ENCODE measurements at places on chromosomes 5 and 9.

DNA sequence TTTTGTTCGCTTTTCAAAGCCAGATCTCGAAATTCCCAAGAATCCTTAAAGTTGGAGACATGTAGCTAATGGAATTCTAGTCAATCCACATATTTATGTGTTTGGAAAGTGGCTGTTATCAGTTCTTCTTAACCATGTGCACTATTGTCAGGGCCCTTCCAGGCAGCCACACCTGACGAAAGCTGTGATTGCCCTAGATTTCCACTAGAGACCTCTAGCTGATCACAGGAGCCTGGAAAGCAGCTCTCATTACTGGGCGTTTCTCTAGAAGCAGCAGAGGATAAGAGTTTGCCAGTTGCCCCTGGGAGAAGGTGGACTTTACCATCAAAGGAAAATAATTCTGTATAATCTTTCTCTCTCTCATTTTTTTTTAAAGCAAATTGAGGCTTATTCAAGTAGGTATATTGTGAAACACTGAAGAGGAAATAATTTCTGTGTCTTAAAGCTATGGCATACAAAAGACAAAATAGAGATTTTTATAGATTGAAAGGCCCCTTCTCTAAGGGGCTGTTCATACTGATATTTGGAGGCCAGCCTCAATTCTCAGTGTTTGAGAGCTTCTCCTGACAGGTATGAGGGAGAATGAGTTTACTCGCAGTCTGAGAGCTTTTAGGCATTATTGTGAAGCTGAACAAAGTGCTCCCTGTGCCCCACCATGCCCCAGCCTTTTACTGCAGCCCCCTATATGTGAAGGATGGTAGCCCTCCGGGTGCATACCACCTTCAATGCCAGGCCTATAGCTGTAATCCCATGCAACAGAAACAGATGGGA lies 405.4 kb upstream of the ACTBL2 start:
- DNase-seq = peak; percentile 11

GRCh38 chr9:124389146-124389939 lies 25.9 kb downstream of the PSMB7 start:
- DNase-seq = no peak

DNA sequence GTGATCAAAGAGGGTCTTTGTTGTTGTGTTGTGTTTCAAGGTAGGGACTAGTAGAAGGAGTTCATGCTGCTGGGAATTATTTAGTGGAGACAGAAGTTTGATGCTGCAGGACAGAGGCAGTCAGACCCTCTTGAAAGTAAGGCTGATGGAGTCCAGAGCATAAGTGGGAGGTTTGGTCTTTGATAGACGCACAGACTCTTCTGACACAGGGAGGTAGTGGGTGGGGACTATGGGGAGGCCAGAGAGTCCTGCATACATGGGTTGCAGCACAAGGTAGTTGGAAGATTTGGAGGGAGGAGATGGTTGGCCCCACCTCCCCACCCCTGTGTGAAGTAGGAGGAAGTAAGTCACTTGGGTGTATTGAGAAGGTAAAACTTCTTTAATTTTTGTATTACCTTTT lies 2.4 kb upstream of the CCDC112 start:
- DNase-seq = peak; percentile 18

GRCh38 chr5:127040796-127041520 lies 10.6 kb upstream of the MARCHF3 start:
- no peak for DNase-seq

DNA sequence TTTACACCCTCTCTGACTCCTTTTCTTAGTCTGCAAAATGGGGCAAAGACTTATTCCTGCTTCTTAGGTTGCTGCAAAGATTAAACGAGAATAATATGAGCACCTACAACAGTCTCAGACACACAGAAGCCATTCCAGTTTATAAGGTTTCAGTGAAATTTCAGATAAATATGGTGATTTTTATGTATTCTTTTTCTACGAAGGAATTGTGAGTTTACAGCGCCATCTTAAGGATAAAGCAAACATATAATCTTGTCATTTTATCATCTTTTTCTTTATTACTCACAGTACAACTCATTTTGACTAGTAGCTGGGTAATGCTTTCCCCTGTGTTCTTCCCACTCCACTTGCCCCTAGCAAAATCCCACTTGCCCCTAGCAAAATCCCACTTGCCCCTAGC lies 29.2 kb upstream of the SMC5 start:
- DNase-seq = peak; percentile 41

- no peak for DNase-seq
Measured at GRCh38 chr9:136187683-136188586, 17.0 kb downstream of the LHX3 start.

- DNase-seq = no peak
Measured at GRCh38 chr9:76092572-76092971, 202.1 kb downstream of the PCSK5 start.

DNA sequence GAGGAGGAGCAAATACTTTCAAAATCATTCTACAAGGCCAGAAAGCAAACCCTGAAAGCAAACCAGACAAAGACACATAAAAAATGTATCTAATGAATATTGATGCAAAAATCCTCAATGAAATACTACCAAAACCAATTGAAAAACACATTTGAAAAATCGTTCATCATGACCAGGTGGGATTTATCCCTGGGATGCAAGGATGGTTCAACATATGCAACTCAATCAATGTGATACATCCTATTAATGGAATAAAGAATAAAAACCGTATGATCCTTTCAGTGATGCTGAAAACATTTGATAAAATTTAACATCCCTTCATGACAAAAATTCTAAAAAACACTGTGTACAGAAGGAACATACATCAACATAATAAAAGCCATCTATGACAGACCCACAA lies 337.6 kb downstream of the NNT start:
- DNase-seq = no peak

- no peak for DNase-seq
Measured at GRCh38 chr5:113169720-113170119, 193.1 kb downstream of the DCP2 start.

DNA sequence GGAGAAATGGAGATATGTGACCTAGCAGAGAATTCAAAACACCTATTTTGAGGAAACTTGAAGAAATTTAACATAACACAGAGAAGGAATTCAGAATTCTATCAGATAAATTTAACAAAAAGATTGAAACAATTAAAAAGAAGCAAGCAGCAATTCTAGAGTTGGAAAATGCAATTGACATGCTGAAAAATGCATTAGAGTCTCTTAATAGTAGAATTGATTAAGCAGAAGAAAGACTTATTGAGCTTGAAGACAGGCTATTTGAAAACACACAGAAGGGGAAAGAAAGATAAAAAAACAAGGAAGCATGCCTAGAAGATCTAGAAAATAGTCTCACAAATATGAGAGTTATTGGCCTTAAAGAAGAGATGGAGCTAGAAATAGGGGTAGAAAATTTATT lies 87.8 kb upstream of the SLC1A1 start:
- DNase-seq = no peak

DNA sequence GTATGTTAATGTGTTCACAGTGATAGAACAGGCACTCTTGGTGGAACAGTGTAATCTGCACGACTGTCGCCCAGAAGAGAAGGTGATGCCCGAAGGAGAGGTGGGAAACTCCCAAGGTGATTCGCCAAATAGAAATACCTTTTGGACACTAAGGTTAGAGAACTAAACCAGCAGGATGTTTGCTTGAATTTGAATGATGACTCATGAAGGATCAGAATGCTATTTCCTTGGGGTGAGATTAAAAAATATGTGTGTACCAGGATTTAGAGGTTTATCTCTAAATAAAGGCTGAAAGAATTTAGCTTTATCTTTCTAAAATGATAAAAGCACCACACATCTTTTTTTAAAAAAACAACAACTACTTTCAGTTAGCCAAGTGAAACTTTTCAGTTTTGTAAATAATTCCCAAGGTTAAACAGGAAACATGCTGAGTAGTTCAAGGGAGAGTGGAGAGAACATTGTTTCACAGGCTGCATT lies 297.4 kb upstream of the TAS2R1 start:
- DNase-seq = no peak

DNA sequence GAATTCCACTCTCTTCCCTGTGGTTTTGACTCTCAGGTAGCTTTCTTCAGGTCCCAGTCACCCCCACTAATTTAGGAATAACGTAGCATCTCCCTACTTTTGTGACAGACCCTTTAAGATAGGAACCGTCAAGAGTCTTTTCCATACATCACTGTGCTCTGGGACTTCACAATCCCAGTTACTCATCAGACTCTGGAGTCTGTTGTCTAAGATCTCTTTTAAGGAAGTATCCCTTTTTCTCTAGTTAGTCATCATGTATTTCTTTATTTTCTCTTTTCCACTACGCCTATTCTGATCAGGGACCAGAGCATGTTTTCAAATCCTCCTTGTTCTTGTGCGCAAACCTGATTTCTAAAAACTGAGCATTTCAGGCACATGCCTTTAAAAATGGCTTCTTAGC lies 143.0 kb downstream of the GOLPH3 start:
- no peak for DNase-seq

- DNase-seq = no peak
Measured at GRCh38 chr9:97772145-97772544, 75.0 kb upstream of the XPA start.

GRCh38 chr9:126606483-126606870 lies 7.3 kb upstream of the LMX1B start:
- no peak for DNase-seq

- DNase-seq = no peak
Measured at GRCh38 chr5:125201446-125202052, 455.1 kb upstream of the ZNF608 start.

DNA sequence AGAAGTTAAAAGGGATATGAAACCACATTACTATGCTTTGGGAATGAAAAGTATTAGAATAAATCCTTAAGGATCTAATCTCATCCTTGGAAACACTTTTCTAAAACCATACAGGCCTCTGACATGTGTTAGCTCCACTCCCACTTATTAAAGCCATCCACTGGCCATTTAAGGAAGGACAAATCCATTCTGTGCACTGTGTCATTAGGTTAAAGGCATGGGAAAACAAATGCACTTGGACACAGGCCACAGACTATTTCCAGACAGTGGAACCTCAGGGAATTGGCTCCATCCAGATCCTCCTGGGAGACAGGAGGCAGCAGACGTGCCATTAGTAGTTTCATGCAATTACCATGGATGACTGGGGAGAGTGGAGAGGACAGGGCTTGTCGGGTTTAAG lies 454.9 kb downstream of the ENC1 start:
- DNase-seq = no peak

DNA sequence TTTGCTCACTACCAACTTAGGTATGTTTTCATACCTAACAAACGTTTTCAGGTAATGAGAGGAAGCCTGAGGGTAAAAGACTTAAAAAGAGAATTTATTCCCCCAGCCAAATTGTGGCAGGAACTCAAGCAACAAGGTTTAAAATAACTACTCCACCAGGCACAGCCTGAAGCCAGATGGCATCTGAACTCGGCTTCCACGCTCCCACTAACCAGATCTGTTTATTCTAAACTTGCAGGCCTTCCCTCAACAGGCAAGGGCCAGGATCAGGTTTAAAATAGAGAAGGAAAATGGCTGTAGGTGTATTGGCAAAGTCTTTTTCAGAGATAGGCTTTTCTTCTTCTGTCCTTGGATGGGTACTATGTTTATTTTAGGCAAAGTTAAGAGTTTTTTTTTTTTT lies 89.4 kb downstream of the OTULIN start:
- DNase-seq = no peak

- no peak for DNase-seq
Measured at GRCh38 chr5:124235576-124235975, 510.9 kb downstream of the ZNF608 start.

GRCh38 chr9:135342206-135343130 lies 137.1 kb upstream of the PPP1R26 start:
- DNase-seq = no peak

GRCh38 chr5:107601076-107601475 lies 69.7 kb downstream of the EFNA5 start:
- DNase-seq = no peak

GRCh38 chr9:134766587-134766986 lies 114.0 kb upstream of the FCN2 start:
- no peak for DNase-seq

GRCh38 chr5:177487975-177488374 lies 9.4 kb downstream of the PDLIM7 start:
- no peak for DNase-seq

- DNase-seq = no peak
Measured at GRCh38 chr5:33268374-33268773, 172.4 kb upstream of the TARS1 start.

DNA sequence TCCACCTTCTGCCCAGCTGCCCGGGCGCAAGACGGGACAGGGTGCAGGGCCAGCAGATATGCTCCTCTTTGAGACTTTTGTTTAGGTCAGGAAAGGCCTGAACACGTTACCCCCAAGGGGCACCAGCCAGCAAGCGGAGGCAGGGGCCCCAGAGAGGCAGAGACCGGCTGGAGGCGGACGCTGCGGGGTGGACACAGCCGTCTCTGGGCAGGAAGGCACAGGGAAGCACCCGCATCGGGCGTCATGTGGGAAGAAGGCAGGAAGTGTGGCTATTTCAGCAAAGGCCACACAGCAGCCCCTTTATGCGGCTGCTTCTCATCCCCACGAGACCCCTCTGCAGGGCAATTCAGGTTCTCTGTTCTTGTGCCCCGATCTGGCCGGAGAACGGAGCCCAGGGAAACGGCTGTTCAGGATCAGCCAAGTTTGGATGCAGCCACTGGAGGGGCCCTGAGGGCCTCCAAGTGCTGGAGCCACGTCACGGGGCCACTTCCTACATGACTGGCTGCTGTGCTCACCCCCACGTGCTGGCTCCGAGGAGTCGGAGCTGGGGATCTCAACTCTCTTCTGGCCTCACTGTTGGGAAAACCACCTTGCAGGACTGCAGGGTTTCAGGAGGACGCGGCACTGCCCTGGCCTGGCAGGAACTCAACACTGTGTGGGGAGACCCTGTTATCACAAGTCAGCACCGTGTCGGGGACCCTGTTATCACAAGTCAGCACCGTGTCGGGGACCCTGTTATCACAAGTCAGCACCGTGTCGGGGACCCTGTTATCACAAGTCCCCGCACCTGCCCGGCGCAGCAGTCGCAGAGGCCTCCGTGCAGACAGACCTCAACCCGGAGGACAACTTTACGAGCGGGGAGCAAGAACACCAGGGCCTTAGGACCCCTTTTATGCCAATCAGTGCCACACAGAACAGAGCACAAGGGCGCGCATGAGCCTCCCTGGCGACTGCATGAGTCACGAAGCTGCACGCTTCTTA lies 44.4 kb downstream of the SLC12A7 start:
- DNase-seq = no peak

DNA sequence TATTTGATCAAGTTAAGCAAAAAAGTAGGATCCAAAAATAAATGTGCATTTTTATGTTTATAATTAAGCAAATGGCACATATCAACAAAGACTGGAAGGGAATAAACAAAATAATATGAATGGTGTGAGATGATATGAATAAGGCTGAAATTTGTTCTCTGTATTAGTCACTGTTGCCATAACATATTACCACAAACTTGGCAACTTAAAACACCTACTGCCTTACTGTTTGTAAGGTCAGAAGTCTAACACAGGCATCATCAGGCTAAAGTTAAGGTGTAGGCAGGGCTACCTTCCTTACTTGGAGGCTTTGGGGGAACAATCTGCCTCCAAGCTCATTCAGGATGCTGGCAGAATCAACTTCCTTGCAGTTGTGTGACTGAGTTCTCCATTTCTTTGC lies 19.3 kb downstream of the PGGT1B start:
- no peak for DNase-seq

DNA sequence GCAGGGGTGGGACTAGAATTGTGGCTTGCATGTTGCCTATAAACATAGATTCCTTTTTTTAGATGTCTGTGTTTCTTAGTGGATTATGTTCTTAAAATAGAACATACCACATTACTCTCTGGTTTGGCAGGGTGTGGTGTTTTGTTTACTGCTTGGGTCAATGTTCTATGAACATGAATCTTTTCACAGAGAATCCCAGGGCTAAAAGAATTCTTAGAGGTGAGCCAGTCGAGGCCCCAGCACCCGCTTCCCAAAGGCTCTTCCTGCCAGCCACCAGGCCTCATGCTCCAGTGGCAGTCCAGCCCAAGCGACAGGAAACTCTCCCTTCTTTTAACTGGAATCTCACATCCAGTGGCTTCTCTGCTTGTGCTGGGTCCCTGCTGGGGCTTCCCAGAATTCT lies 126.6 kb downstream of the C9orf152 start:
- no peak for DNase-seq
